ENCODE measurements at places on chromosomes 11 and 22. TPM values are rescaled to one million over a fixed set of nuclear protein-coding genes. Genes with fewer than 3 reads are reported as not detected.
A peak's percentile ranks its signal among the peaks of the same experiment; 100 is the strongest.

GRCh38 chr22:31800065-31800464, 46.2 kb downstream of the DEPDC5 start:
- DNase-seq = no peak

DNA sequence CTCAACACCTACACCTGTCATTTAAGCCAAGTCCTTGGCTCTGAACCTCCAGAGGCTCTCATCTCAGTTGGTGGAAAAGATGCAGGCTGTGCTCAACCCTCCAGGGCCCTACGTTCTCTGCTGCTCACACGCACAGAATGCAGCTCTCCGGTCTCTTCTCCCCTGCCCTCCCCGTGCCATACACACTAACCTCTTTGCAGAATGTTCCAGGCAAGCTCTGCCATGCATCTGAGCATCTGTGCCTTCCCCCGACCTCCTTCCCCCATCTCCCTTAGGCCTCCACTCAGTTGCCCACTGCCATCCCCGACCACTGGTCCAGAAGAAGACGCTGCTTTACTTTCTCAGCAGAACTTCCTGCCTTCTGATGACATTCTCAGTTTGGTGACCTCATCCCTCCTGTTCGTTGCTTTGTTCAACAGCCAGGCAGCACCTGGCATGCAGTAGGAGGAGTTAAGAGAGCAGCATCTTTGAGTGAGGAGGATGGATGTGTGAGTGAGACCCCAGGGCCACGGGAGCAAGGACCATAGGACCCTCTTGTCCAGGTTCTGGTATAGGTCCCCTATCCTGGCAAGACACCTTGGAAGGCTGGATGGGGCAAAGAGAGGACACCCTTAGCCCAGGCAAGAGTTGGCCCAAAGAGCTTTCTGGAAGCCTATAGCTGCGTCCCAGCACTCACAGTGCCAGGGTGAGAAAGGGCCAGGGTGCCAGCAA, 598.0 kb downstream of the BRD1 start:
- no peak for DNase-seq

The OR10S1 gene
- total RNA-seq = not detected

The PRODH gene
- 3.5 TPM for total RNA-seq

The FAM83F gene
- total RNA-seq = 31.8 TPM

The OR4C6 gene
- total RNA-seq = not detected

The SLC22A12 gene
- total RNA-seq = not detected

The MS4A3 gene
- not detected for total RNA-seq

The NXPE4 gene
- 272 TPM for total RNA-seq

GRCh38 chr11:44282620-44283019, 27.3 kb downstream of the ALX4 start:
- DNase-seq = no peak

- no peak for DNase-seq
These were observed 82.5 kb downstream of the ARHGAP42 start for GRCh38 chr11:100769617-100770016.

- no peak for DNase-seq
These were observed 5.2 kb upstream of the C22orf42 start for GRCh38 chr22:32164075-32164860.

- DNase-seq = no peak
These were observed 1319.9 kb downstream of the BRD1 start for GRCh38 chr22:48507595-48508350.

DNA sequence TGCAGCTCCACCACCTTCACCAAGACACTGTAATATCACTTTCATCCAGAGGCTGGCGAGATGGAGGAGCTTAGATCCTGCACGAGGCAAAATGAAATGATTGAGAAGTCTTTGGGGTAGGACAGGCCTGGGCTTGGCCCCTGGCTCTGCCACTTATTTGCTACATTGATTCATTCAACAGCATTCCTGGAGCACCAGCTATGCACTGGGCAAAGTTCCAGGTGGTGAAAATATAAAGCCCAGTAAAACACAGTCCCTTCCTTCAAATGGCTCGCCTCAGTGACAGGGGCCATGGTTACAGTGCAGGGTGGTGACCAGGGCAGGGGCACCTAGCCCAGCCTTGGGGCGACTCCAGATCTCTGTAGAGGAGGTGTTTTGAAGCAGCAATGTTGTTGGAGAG, 19.7 kb downstream of the ALX4 start:
- DNase-seq = no peak

DNA sequence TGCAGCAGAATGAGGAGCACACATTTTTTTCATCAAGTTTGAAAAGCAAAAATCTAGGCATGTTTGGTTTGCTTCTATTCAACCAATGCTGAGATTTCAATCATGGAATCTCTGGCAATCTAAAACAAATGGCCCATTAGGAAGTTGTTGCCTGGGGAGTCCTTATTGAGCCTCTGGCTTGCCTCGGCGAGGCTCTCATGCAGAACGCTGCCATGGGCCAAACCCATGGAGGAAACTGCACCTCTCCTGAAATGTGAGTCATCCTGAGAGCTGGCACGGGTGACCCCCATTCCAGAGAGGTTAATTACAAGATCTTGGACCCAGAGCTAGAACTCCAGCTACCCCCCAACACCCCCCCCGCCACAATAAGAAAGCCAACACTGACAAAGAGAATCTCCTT, 80.7 kb downstream of the MN1 start:
- DNase-seq = no peak

DNA sequence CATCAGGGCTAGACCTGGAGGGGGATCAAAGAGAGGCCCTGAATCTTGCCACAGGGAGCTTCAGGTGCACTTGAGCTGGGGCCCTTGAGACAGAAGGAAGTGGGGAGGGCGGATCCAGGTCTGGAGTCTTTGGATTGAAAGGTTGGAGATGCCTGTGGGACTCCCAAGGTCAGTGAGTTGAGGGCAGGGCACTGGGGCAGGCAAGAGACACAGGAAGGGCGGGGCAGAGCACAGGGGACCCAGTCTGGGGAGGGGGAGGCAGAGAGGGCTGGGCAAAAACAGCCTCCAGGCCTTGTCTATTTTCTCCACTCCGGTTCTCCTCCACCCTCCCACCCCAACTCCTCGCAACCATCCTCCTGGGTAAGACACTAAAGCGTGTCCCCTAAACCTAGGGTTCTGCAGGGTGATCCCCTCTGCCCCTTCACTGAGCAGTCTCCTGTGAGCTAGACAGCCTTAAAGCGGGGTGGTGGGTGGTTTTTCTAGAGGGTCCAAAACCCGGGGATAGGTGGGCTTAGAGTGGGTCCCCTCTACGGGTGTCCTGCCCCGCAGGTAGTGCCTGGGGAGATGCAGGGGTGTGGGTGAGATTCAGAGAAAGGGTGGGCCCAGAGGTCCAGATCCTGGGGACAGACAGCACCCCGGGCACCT, 38.6 kb upstream of the CELSR1 start:
- peak; percentile 74 for DNase-seq

- no peak for DNase-seq
These were observed 21.2 kb downstream of the SCGB1A1 start for GRCh38 chr11:62439785-62440602.

- no peak for DNase-seq
These were observed 163.0 kb upstream of the CCDC179 start for GRCh38 chr11:23023319-23023718.

DNA sequence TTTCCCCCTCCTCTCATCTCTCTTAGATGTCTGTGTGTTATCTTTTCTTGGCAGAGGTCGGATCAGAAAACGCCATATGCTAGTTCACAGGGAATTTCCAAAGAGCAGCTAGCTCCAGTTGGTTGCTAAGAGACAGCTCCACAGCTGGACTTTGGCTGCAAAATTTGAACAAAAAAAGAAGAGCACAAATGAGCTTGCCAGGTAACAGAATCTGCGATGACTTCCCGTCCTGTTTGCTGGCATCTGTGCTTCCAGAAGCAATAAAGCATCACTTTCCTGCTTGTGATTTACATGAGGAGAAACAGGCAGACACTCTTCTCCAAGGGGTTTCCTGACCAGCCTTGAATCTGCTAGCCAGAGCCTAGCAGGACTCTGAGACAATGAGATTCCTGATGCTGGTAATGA, 596.0 kb upstream of the B3GAT1 start:
- DNase-seq = no peak

GRCh38 chr11:87603887-87604286, 566.2 kb downstream of the TMEM135 start:
- no peak for DNase-seq

- no peak for DNase-seq
These were observed 13.2 kb upstream of the RGL4 start for GRCh38 chr22:23677701-23677995.

The INS gene
- total RNA-seq = not detected

Measured in transverse colon (tissue), 4 donors.